NCI-H82 (cell line): ENCODE measurements at places on chromosomes 6 and 20.

GRCh38 chr6:21678990-21679389, 85.4 kb downstream of the SOX4 start:
- no peak for DNase-seq

DNA sequence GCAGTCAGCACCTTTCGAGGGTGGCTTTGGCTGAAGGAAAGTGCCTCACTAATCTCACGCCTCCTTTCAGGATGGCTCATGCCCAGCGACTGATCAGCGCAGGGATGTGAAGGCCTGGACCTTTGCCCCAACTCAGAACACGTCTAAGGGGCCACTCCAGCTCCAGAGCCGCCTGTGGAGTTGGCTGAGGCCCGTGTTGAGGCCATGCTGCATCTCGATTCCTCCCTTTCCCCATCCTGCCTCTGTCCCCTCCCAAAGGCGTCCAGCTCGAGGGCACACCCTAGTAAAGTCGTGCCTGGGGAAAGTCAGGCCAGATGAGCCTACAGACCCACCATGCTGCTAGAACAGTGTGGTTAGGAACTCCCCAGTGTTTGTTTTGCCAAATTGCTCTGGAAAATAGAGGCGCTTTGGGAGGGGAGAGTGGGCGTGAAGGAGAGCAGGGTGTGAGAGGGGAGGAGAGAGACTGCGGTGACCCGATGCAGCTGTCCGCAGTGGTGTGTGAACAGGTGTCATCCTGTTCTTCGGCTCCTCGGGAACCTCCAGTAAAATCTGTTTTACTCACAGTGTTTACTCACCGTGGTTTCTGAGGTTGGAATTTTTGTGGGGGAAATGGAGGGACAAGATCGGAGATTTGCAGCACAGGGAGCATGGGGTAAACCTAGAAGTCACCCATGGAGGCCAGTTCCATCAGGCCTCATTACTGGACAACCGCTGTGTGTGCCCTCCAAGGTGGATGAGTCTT, 85.0 kb upstream of the PMEPA1 start:
- DNase-seq, result no peak

DNA sequence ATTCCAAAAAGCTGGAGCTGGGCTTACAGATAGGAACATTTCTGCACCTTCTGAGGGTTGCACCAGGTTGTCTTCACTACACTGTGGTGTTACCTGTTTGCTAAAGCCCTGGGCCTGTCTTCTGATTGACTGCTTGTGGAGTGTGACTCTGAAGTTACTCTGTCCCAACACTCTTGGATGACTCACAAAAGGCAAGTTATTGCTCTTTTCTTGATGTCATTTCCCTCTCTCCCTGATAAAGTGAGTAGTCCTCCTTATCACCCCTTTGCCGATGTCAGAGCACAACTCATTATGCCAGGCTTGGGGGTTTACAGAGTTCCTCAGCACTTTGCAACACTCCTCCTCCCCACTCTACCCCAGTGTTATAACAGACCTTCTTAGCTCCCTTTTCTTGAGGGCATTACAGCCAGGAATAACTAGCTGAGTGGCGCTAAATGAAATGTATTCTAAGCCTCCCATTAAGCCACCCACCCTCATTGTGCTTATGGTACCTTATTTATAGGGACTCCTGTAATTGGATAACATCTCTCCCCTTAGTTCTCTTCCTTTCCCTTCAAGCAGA, 36.1 kb upstream of the NKX2-4 start:
- DNase-seq, result peak; percentile 59

DNA sequence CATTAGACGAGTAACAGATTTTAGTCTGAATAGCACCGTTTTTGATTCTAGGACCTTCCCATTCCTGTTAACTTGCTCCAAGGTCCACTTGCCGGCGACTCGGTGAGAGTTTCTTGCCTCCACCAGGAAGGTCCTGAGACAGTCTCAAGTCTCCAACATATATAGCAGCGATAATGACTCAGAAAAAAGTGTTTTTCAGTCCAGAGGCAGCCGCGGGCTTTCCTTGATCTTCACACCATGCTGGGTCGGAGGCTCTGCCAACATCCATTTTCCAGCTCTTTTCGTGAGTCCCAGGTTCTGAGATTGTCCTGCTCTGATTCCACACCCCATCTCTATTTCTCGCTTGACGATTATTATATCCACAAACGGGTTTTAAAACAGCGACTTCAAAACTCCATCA, 170.5 kb downstream of the GPX5 start:
- no peak for DNase-seq

- no peak for DNase-seq
Observed at GRCh38 chr20:43996240-43996930, 81.7 kb downstream of the TOX2 start.

DNA sequence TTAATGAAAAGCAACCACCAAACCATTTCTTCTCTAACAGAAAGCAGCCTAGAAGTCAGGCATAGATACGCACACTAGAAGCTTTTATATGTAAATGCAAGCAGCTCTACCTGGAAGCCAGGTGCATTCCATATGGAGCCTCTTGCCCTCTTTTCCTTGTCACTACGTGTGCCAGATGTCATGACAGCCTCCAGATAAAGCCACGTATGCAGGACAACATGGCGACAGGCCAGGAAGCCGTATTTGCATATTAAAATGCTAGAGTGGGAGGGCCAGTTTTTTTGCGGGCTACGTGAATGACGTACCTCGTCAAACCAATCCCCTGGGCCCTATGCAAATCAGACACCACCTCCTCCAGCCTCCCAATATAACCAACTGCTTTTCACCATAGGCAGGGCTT, 308.1 kb upstream of the SPTLC3 start:
- no peak for DNase-seq

- DNase-seq, result peak; percentile 45
Observed at GRCh38 chr20:45405571-45406259, 2.4 kb upstream of the DBNDD2 start.

- DNase-seq, result no peak
Observed at GRCh38 chr20:31906001-31906400, 35.6 kb downstream of the TTLL9 start.

DNA sequence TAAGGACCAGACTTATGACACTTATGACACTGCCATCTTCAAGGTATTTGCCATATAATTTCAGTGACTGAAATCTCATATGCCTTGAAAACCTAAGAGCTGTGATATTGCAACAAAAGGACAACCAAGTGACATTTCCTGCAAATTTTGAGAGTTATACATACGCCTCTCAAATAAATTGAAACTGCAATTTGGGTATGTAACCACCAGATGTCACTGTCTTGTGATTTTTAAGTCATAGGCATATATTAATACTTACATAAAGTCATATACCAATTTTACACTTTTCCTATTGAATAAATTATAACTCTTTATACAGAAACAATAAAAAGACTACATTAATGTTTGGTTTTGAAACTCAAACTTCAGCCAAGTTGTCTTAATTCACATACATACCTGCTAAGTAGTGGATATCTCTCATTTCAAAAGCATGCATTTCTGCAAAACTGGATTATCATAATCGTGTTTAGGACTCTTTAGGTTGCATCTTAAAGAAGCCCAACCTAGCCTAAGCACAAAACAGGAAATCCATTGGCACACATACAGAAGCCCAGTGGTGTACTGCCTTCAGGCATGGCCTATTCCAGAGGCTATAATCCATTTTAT, 180.2 kb downstream of the PACRG start:
- peak; percentile 61 for DNase-seq

- DNase-seq, result no peak
Observed at GRCh38 chr6:120873125-120873865, 461.0 kb downstream of the TBC1D32 start.

- DNase-seq, result no peak
Observed at GRCh38 chr6:149580880-149581279, 14.7 kb downstream of the GINM1 start.

GRCh38 chr6:3882866-3883265, 33.7 kb downstream of the FAM50B start:
- no peak for DNase-seq

GRCh38 chr6:27141529-27142015, 105.9 kb upstream of the PRSS16 start:
- DNase-seq, result no peak

- DNase-seq, result no peak
Observed at GRCh38 chr6:107629548-107630129, 139.7 kb downstream of the SOBP start.

- peak; percentile 80 for DNase-seq
Observed at GRCh38 chr6:28683945-28684538, 158.4 kb downstream of the GPX5 start.

- no peak for DNase-seq
Observed at GRCh38 chr6:75150685-75151412, 55.0 kb downstream of the COL12A1 start.

DNA sequence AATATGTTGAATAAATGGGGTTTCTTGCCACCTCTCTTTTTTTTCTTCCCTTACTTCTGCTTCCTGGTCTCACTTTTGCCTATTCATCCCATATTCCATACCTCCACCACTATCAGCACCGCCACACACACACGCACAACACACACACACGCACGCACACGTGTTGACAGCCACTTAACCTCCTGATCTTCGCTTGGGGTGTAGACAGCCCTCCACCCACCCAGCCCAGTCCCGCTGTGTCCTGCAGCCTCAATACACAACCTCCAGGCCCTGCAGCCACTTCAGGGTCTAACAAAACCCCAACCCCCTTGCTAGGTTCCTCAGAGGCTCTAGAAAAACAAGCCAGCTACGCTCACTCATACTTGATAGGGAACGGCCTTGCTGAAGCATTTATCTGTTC, 72.3 kb downstream of the LINC00237 start:
- no peak for DNase-seq
